ENCODE measurements at places on chromosomes 2 and 18.

DNA sequence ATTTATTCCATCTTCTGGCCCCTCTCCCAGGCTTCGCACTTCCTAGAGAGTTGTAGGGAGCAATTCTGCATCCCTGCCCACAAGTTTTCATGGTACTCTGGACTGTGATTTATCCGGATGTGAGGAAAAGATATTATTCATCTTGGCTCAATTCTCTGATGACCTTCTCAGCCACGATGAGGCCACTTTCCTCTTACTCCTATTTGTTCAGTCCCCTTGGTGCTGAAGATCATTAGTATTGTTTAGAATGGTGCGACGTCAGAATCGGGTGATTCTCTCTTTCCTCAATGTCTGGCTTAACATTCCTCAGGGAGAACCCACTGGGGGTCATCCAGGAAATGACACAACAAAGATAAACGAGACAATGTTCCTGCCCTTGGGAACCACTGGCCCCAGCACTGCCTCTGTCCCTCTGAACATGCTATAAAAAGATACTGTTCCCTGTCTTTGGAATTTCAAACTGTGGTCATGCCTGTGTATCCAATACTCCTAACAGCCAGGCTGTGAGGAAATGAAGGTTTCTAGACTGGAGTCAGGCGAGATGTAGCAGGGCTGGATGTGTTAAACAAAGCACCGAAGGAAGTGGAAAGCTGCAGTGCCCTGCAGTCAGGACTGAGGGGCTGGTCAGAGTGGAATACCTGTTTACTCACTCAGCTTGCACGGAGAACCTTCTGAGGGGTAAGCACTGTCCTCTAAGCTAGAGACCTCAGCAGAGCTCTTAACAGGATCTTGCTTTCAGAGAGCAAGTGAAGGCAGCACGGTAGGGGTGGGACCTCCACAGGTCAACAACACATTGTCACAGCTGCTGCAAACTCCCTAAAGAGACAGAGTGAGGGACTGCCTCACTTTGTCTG lies 12.9 kb upstream of the GLI2 start:
- DNase-seq, result no peak

- DNase-seq, result no peak
Measured at GRCh38 chr2:49044350-49045079, 109.8 kb downstream of the FSHR start.

- DNase-seq, result no peak
Measured at GRCh38 chr2:174717916-174718315, 46.4 kb downstream of the CHRNA1 start.

DNA sequence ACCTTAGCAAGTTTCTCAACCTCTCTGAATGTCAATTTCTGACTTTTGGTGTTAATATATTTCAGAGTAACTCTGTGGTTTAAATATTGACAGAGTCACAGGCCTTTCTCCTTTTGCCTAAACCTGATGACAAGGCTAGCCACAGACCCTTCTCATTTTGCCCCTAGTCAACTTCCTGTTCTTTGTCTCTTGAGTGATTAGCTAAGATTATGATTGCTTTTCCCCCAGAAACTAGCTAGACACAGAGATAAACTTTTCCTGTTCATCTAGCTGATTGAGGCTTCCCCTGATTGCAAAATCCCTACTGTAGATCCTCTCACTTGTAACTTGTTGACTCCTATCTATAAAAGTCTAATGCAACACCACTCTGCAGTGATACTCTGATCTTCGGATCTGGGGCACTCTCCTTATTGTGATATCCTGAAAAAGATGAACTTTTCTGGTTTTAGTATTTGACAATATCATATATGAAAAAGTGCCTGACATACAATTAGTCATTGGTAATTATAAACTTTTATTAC lies 241.4 kb downstream of the ZNF385B start:
- DNase-seq, result no peak

- DNase-seq, result no peak
Measured at GRCh38 chr18:34911661-34912384, 129.4 kb upstream of the MAPRE2 start.

DNA sequence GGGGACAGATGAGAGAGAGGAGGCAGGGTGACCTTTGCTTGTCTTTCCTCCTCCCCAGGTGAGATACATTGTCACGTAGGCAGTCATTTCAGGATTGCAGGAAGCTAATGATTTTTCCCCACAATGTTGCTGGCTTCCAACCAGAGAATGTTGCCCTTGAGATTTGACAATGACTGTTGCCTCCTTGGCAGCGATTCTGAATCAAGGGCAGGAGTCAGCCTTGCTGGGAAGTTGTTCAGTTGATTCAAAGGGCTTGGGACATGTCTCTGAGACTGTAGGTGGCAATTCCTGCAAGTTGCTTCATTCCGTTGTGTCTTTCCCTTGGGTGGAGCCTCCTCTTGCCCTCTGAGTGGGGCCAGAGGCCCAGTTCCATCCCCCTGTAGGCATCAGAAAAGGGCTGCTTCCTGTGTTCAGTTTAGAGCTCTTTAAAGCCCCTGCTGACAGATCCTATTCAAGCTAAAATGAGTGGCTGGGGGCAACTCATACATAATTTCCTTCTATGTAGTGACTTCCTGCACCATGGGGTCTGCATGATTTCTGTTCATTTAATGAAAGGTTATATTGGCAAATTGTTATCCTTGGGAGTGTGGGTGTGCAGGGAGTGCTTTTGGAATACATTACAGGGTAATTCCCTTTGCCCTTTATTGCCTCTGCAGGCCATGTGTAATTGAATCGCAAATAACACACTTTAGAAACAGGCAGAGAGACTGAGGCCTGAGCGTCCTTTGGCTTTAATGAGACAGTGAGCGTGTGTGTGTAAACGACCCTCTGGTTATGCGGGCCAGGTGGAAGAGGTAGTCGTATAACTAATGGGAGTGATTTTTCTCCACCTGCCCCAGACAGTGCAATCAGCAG lies 52.4 kb downstream of the GPR39 start:
- no peak for DNase-seq

Data from NCI-H2107 (cell line).